ENCODE measurements at places on chromosomes 6 and 20.

- DNase-seq = no peak
These were observed 61.1 kb upstream of the GLP1R start for GRCh38 chr6:38987503-38987902.

DNA sequence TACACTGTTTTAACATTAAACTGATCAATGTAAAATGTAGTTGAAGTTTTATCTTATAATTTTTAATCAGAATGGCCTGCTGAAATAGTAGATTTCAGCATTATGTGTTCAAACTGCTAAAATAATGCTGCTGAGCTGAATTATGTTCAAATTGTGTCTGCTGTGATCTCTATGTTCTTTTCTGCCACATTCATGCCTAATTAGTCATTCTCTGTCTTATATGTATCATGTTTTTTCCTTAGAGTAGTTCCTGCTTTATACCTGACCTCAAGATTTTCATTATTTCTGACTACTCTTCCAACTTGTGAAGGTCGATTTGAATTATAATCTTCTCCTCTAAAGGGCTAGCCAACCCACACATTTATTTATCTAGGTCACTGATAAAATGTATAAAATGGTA lies 476.7 kb upstream of the EPHA7 start:
- no peak for DNase-seq

DNA sequence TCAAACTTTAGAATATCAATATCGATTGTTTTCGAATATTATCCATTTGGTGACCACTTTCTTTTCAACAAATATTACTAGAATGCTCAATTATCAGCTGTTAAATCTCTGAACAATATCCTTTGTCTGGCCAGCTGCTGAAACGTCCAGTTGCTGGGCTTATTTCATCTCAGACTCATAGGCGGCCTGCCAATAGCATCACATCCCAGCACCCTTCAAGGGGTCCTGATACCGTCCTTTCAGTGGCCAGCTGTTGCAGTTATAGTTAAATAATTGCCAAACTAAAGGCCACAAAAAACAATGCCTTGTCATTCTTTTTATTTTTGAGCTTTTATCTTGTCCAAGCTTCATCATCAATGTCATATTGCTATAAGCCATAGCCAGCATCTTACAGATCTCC lies 1006.8 kb upstream of the MANEA start:
- no peak for DNase-seq

DNA sequence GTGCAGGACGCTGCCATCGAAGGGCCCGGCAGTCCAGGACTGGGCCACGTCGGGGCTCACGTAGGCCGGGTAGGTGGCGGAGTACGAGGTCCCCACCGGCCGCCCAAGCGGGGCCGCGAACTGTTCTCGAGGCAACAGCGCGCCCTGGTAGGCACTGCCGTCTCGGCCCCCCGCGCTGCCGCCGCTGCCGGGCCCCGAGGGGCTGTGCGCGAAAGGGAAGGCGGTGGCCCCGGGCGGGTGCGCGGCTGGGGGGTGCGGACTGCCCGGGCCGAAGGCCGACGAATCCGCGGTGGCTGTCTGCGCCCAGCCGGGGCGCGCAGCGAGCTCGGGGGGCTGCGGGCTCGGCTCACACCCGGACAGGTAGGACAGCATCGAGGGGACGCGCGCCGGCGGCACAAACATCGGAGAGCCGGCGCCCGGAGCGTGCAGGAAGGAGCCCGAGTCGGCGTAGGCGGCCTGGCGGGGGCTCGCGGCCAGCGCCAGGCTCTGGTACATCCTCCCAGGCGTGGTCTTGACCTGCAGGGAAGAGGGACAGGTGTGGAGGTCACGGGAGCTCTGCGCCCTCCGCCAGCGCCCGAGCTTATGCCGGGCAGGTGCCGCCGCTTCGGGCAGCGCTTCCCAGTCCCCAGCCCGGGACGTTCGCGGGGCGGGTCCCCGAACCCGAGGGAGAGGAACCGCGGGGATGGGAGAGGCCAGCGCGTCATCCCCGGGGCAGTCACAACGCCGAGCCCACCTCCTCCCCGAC lies 596 bp downstream of the GATA5 start:
- DNase-seq = no peak

DNA sequence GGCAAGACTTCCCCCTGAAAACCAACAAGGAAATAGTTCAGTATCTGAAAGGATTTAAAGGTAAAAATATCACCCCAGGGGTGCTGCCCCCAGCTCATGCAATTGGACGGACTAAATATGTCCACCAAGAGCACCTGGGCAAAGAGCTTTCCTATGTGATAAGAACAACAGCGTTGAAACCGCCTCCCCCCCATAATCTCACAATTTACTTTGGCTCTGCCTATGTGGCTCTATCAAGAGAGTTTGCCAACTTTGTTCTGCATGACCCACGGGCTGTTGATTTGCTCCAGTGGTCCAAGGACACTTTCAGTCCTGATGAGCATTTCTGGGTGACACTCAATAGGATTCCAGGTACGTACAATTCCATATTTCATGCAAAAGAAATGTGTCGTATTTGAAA lies 35.8 kb downstream of the GCNT2 start:
- no peak for DNase-seq

- DNase-seq = no peak
These were observed 19.9 kb downstream of the GLYATL3 start for GRCh38 chr6:49519660-49520059.

DNA sequence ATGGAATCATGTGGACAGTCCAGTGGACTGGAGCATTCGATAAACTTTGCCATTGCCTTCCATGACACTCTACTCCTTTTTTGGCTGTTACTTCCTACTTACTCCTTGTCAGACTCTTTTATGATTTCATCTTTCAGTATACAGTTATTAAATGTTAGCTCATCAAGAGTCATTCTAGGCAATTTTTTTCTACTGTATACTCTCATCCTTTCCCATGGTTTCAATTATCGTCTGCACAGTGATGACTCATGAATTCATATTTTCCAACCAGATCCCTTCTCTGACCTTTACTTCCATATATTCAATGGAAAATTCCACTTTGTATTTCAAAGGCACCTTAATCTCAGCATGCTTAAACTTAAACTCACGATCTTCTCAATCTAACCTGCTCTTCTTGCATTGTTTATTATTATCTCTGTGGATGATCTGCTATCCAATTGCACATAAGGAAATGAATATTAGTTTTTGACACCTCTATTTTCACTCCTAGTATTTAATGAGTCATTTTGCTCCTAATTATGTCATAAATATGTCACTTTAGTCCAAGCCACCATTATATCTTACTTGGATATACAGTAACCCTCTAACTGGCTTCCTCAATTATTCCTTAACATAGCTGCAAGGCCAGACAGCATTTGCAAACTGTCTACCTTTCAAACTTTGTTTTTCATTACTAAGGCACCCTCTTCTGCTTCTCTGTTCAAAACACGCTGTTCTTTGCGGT lies 427.5 kb downstream of the PHF3 start:
- DNase-seq = no peak

DNA sequence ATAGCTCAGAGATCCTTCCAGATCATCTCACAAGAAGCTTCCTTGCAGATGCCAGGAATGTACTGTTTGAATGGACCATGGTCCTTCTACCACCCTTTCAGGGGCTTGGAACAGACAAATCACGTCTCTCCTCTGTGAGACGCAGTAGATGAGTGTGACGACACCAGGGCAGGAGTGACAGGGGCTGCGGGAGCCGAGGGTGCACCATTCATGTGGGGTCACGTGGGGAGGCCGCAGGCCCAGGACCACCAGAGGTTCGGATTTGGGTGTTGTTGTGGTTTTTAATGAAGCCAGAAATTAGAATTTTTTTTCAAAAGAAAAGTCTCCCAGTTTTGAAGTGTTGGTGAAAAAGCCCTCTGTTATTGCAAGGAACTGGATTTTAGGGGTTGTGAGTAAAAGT lies 79.2 kb downstream of the PREX1 start:
- DNase-seq = no peak

DNA sequence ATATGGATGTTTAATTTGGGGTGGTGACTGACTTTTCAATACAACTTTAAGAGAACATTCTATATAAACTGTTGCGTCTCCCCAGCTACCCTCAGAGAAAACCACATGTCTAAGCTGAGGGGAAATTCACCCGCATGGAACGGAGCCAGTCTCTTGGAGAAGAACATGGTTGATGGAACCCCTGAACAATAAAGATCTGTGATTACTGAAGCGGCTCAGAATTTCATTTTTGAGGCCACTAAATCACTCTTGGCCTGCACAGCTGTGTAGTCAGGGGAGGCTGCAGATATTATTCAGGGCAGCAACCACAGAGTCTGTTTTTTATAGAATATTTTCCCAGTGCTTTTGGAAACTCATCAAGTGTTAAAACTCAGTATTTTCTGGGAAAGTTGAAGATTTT lies 73.8 kb downstream of the EYA4 start:
- DNase-seq = no peak

- no peak for DNase-seq
These were observed 257.6 kb downstream of the HDGFL1 start for GRCh38 chr6:22826961-22827360.

- DNase-seq = no peak
These were observed 1.2 kb downstream of the CBFA2T2 start for GRCh38 chr20:33490934-33491656.

GRCh38 chr20:31508517-31509244 lies 5.6 kb upstream of the HM13 start:
- no peak for DNase-seq

DNA sequence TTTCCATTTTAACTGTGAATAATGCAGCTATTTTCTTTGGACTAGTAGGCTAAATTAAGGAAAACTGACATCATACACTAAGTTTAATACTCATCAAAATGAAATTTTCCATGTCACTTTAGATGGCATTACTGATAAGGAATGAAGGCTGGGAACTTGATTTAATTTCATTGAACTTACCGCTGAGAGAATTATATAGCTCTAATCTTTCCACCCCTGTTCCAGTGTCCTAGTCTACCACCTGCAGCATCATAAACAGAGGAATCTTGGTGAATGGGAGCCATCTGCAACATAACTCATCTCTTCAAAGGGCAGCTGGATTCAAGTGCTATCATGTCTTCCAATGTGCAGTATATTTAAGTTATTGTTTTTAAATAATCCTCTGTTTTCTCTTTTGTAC lies 1395.2 kb downstream of the EPHA7 start:
- DNase-seq = no peak

- no peak for DNase-seq
These were observed 265.9 kb downstream of the DLL1 start for GRCh38 chr6:170024940-170025339.

DNA sequence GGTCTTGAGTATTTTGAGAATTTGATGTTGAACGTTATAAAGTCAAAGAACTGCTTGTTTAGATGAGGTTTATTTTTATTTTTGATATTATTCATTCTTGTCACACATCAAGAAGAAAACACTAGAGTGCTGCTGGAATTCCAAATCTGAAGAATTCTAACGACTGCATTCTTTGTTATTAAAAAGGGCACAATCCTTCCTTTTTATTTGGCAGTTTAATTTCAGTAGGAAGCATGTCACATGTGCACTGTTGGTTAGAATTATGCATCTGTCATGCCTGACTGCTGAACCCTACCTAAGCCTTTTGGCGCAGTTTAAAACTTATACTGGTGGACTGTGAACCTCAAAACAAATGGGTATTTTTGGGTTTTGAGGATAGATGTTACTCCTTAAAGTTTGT lies 4.0 kb downstream of the ID4 start:
- no peak for DNase-seq

GRCh38 chr6:43702171-43702533 lies 14.6 kb upstream of the MRPS18A start:
- DNase-seq = no peak

- no peak for DNase-seq
These were observed 19.9 kb downstream of the KCNS1 start for GRCh38 chr20:45080867-45081624.

- DNase-seq = no peak
These were observed 144.5 kb downstream of the VEGFA start for GRCh38 chr6:43914272-43915147.

DNA sequence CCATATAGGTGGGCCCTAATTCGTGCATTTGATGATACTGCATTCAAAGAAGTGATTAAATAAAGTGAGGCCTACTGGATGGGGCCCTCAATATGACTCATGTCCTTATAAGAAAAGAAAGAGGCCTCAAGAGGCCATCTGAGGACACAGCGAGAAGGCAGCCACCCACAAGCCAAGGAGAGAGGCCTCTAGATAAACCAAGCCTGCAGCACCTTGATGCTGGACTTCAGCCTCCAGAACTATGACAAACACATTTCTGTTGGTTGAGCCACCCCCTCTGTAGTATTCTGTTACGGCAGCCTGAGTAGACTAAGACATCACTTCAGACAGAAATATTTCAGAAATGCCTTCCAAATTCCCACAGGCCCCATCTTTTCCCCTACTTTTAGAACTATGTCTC lies 82.5 kb upstream of the PLEKHG1 start:
- DNase-seq = no peak

DNA sequence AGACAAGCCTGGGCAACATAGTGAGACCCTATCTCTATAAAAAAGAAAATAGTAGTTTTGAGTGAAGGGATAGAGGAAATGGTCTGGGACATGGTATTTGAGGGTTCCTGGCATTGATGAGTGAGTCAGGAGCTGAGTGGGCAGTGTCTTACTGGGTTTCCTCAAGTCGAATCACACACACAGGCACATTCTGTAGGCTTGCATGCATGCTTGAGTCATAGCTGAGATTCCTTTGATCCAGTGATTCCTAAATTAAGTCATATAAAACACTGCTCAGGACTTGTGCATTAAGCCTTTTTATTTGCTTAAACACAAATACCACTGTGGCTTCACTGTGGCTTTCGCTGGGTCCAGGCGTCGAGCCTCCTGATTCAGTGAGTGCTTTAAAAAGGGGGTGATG lies 71.8 kb upstream of the TMEM181 start:
- DNase-seq = no peak

GRCh38 chr6:46612645-46613044 lies 40.0 kb downstream of the CYP39A1 start:
- DNase-seq = no peak

- no peak for DNase-seq
These were observed 23.9 kb downstream of the NKX2-4 start for GRCh38 chr20:21373436-21373835.

- no peak for DNase-seq
These were observed 145.3 kb downstream of the KHDC1L start for GRCh38 chr6:73079978-73080377.

- no peak for DNase-seq
These were observed 10.3 kb downstream of the NFKBIL1 start for GRCh38 chr6:31557443-31558317.

GRCh38 chr20:44589537-44589936 lies 7.2 kb downstream of the PKIG start:
- DNase-seq = no peak

- DNase-seq = no peak
These were observed 20.2 kb upstream of the TOX2 start for GRCh38 chr20:43894491-43894890.

GRCh38 chr6:112877134-112878100 lies 530.3 kb downstream of the RFPL4B start:
- DNase-seq = no peak

GRCh38 chr6:27297857-27298730 lies 14.0 kb downstream of the POM121L2 start:
- peak; percentile 11 for DNase-seq
